ENCODE measurements at places on chromosomes 1 and 21.
A peak's percentile ranks its signal among the peaks of the same experiment; 100 is the strongest.

- DNase-seq, result no peak
These were observed 69.8 kb upstream of the FAM3B start for GRCh38 chr21:41246808-41247207.

- DNase-seq, result no peak
These were observed 33.3 kb downstream of the PTPRF start for GRCh38 chr1:43563876-43564539.

DNA sequence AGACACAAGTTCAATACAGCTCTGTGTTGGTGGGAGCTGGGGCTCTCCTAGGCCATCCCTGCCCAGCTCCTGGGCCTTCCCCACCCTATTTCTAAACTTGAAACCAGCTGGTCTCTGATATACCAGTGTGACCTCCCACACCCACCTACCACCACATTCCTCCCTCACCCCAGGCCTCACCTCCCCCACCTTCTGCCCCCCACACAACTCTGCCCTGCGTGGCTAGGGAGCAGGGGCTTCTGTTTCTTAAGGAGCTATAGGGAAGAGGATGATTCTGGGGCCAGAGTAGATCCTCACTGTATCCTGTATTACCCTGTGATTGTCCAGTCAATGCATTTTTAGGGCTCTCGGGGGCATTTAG is 16.5 kb downstream of the NES start:
- no peak for DNase-seq

- DNase-seq, result no peak
These were observed 19.7 kb upstream of the CA6 start for GRCh38 chr1:8925960-8926359.

DNA sequence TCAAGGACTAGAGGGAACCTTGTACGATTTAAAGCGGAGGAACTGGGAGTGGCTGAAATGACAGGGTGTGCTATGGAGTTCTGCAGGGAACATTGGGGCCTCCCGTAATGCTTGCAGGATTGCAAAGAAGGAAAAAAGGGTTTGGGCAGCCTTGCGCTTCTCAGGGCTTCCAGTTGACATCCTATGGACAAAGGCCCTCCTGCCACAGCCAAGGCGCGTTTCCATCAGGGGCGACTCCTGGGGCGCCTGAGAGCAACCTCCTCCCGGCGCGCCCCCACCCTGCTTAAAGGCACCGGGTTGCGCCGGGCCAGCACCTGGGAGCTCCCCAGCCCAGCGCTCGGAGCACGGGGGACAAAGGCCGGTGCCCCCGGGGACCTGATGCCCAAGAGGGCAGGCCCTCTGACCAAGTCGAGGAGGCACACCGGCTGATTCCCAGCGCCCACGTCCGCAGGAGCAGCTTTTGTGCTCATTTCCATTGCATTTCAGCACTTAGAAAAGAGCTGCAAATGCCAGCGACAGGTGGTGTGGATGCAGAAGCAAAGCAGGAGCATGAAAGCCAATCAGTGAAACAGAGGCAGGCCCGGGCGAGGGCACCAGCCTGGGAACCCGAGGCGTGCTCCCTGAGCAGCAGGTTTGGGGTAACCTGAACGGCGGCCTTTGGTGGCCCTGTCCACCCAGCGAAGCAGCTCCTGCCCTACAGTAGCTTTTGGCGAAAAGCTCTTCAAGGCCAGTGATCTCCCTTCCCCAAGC is 17.6 kb upstream of the RNF187 start:
- no peak for DNase-seq

DNA sequence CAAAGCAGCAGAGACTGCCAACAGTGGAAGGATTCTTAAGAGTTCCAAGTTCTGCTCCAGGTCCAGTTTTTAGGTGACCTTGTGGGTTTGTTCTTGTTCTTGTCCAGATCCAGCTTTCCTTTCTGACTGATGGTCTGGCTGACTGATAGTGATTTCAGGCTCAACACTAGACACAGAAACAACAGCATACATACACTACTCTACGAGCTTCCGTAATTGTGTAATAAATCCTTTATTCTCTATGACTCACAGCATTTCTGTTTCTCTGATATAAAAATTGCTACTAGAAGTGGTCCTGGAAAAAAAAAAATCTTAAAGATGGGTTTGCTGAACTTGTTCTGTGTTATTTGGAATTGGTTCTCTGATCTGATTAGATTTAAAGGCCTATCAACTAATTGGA is 62.2 kb upstream of the PTCH2 start:
- DNase-seq, result no peak

DNA sequence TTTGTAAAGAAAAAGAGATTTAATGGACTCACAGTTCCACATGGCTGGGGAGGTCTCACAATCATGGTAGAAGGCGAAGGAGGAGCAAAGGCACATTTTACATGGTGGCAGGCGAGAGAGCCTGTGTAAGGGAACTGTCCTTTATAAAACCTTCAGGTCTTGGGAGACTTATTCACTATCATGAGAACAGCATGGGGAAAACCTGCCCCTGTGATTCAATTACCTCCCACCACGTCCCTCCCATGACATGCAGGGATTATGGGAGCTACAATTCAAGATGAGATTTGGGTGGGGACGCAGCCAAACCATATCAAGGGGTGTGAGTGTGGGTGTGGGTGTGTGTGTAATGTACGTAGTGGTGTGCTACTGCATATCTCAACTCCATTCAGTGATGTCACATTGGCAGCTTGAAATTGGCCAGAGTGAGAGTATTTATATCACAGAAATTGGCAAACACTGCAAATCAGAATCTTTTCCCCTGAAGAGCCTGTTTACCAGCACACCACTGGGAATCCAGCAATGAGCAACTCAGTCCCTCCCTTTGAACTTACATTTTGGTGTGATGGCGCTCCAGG is 5.4 kb downstream of the ARHGEF10L start:
- no peak for DNase-seq

DNA sequence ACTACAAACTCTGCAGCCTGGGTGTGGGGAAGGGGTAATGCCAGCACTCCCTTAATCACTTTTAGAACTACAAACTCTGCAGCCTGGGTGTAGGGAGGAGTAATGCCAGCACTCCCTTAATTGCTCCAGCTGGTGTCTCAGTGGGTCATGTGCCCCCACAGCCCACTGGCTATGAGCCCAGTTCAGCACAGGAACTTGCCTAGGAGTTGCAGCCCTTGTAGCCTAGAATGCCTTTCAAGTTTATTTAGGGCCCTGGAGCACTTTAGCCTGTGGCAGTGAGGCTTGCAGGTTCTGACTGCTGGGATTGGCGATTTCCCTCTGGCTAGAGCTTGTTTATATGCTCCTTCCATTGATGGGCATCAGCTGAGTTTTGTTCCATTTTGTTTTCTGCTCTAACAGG is 17.1 kb downstream of the VN1R5 start:
- DNase-seq, result no peak

GRCh38 chr1:46526013-46526690 is 25.3 kb downstream of the KNCN start:
- no peak for DNase-seq

DNA sequence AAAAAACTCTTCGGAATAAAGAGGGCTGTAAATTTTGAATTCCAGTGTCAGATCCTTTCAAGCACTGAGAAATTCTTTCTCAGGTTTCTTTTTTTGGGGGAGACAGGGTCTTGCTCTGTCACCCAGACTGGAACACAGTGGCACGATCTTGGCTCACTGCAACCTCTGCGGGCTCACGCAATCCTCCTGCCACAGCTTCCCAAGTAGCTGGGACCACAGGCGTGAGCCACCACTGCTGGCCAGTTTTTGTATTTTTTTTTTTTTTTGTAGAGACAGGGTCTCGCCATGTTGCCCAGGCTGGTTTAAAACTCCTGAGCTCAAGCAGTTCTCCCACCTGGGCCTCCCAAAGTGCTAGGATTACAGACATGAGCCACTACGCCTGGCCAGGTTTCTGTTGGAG is 34.8 kb upstream of the EPHA8 start:
- DNase-seq, result no peak

DNA sequence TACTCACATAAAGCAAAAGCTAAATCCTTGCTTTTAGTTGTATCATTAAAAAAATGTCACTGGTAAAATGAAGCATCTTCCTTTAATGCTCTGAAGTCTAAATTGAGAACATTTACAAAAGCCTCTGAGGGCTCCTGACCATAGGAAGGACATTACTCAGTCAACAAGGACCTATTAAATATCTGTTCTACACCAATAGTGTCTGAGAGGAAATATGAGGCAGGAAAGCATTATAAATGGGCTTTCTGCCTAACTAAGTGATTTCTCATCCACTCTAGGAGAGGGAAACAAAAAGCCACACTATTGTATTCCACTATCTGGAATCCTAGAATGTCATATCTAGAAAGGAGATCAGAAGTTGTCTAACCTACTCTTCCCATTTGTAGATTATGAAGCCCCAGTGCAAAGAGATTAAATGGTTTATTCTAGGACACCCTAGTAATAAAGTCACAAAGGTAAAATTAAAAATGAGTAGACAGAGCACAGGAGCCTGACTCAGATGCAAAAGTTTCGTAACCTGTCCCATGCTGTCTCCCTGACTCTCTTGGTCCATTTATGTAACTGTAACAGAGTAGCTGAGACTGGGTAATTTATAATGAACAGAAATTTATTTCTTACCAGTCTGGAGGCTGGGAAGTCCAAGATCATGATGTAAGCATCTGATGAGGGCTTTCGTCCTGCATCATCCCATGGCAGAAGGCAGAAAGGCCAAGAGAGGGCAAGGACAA is 17.6 kb downstream of the RGS1 start:
- peak; percentile 44 for DNase-seq

DNA sequence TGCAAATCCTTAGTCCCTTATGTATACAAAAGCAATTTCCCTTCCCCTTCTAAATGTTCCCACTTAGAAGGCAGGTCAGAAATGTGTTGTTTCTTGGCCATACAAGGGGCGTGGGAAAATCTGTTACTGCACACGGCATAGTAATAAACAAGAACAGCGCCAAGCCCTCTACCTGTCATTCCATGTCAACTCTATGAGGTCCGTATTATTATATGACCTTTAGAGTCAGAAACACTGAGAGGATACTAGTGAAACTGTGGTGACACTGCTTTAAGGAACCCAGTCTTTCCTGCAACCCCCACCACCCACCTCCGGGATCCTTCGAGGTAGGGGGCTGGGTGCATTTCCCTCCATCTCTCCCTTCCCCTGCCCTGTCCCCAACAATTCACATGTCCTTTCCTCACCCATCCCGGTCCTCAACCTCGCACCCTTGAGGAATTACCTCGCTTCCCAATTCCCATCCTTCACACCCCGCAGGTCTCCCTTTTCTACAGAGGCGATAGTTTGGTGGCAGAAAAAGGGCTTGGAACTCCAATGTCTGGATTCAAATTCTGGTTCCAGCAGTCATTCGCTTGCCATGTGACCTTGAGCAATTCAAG is 647 bp downstream of the SDHB start:
- DNase-seq, result no peak

DNA sequence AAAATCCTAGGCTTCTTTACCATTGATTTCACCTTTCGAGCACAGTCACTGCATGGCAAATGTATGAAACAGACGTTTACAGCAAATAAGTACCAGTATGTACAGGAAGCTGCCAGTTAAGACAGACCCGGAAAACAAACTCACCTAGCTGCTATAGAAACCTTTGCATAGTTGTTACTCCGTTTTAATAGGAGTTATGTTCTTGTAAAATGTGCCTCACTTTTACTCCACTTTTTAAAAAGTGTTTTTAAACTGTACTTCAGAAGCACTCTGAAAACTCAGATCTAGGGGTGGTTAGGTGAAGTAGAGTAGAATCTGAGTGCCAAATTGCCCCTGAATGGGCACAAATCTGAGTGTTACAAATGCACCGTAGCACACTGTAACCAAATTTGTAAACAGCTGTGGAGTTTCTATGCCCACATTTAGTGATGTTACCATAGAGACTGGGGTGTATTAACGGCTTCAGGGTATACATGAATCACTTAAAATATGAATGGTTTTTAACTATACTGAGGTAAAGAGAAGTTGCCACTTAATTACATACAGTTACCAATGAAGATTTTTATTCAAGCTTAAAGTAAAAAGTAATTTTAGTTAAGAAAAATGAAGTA is 30.7 kb downstream of the CNIH4 start:
- no peak for DNase-seq
